SHP77 treated with DMSO at 0.1 percent for 48 hours (cell line): ENCODE measurements at places on chromosomes 11 and 22.

GRCh38 chr11:46240861-46241260 is 36.6 kb upstream of the CREB3L1 start:
- no peak for DNase-seq

GRCh38 chr22:42967005-42967404 is 47.9 kb downstream of the PACSIN2 start:
- DNase-seq, result no peak

- no peak for DNase-seq
Observed at GRCh38 chr22:22574361-22574760, 15.3 kb upstream of the PRAME start.

DNA sequence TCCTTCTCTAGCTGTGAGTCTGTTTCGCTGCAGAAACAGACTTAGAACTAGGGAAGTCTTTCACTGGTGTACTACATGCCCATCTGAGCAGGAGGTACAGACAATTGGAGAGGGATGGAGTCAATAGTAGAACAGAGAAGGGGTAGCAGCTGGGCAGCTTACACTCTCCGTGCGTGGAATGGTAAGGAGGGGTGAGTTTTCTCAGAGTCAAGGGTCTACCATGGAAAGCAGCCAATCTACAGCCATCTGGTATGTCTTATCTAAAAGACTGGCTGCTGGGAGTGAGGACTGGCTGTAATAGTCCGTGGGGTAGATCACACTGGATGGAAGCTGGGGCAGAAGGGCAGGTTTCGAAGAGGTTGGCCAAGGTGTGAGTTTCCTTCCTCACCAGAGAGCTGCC is 137.3 kb upstream of the TENM4 start:
- DNase-seq, result no peak

- no peak for DNase-seq
Observed at GRCh38 chr11:42890773-42891172, 421.0 kb upstream of the API5 start.

- DNase-seq, result no peak
Observed at GRCh38 chr11:74683279-74683871, 47.9 kb downstream of the CHRDL2 start.
